ENCODE measurements at places on chromosomes 7 and 10.
A peak's percentile ranks its signal among the peaks of the same experiment; 100 is the strongest.

DNA sequence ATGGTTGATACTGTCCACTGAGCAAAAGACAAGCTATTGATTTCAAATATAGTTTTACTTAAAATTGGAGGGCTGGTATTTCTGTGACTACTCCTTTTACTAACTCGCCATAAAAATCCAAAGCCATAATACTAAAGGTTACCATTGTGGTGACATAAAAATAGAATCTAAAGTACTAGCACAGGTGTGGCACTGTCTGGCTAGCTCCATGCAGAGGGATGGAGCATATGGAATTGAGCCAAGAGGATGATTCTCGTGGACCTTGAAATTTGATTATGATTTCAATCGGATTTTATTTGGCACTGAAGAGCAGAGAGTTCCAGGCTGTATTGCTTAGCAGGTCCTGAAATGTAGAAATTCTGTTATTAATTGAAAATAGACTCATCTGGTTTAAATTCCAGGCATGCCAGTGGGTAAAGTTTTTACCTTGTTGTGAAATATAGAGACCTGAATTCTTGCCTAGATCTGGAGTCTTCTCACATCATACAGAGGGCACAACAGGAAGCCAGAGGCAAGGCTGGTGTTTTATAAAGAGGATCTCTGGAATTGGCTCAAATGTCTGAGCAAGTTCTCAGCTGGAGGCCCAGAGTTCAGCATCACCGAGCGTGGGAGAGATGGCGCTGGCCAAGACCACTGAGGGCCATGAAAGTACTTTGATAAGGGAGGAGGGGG lies 29.9 kb upstream of the DLD start:
- no peak for DNase-seq

DNA sequence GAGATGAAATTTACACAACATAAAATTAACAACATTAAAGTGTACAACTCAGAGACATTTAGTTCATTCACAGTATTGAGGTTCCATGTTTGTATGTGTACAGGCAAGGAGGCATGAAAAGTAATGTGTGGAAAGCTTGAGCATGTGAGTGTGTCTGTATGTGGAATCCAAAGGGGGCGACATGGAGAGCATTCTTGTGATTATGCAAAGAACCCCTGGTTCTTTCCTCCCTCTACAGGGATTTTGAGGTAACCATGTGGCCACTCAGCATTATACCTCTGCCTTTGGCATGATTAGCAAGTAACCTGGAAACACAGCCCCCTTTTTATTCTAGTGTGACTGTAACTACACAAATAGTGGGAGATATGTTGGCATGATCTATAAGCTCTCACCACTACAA lies 21.0 kb downstream of the OR2F1 start:
- peak; percentile 2 for DNase-seq

GRCh38 chr7:17560516-17560915 lies 262.1 kb downstream of the AHR start:
- no peak for DNase-seq

GRCh38 chr10:683448-684071 lies 5.9 kb downstream of the DIP2C start:
- no peak for DNase-seq

- DNase-seq: no peak
Observed at GRCh38 chr7:71488308-71488707, 356.4 kb downstream of the GALNT17 start.

DNA sequence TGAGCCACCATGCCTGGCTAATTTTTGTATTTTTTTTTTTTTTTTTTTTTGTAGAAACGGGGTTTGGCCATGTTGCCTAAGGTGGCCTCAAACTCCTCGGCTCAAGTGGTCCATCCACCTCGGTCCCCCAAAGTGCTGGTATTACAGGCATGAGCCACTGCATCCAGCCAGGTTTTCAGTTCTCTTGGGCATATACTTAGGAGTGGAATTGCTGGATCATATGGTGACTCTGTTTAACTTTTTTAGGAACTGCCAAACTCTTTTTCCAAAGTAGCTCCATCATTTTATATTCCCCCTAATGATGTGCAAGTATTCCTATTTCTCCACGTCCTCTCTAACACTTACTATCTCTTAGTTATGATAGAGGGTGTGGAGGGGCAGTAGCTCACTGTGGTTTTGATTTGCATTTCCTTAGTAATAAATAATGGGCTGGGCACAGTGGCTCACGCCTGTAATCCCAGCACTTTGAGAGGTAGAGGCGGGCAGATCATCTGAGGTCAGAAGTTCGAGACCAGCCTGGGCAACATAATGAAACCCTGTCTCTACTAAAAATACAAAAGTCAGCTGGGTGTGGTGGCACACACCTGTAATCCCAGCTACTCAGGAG lies 41.6 kb downstream of the SUFU start:
- DNase-seq: no peak

- no peak for DNase-seq
Observed at GRCh38 chr7:97407106-97407505, 289.6 kb downstream of the SDHAF3 start.

DNA sequence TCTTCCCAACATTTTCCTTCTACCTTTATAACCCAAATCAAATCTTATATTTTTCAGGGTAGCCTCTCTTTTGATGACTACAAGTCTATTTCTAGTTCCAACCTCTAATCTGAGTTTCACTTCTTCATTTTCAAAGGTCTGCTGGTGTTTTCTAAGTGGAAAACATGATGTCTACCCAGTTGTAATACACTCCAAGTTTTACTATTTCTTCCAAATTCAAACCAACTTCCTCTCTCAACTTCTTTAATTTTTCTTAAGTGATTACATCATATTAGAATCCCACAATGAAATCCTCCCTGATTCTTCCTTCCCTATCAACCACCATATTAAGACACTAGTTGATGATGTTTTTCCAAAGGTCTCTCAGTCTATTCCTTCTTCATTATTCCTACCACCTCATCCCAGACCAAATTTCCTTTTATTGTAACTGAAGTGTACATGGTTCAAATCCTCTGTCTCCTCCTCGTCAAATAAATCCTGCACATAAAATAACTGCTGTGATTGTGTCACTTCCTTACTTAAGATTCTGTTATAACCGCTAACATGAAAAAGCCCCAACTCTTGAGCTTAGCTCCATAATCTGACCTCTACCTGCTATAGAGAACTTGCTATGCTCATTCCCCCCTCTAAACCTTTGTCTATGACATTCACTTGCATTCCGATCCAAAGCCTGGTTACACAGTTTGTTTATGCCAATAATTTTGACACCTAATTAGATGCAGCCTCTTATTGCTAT lies 12.7 kb downstream of the TAS2R38 start:
- DNase-seq: no peak
